WTC11 (cell line): ENCODE measurements at places on chromosomes 4 and X. TPM values are rescaled to one million over a fixed set of nuclear protein-coding genes. Genes with fewer than 3 reads are reported as not detected.

DNA sequence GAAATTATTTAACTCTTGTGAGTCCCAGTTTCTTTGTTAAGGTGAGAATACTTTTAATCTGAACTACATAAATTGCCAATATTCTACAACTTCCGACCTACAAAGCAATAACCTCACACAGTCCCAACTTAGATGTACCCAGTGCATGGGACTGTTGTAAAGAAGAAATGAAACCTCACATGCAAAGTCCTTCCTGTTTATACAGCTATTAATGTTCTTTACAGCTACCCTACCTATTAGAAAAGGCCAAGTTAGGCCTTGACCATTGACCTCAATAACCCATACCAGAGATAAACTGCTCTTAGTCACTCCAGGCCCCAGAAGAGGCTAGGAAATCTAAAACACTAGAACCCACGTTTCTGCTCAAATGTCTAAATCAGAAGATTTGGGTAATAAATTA, 920.1 kb upstream of the TENM3 start:
- H3K27ac ChIP-seq: no peak overlapping the region
- H3K4me3 ChIP-seq: no peak overlapping the region
- H3K4me1 ChIP-seq: peaks cover 7% of the 10 kb centered on the region
- H3K36me3 ChIP-seq: no peaks in the 10 kb centered on the region; the same call in 1 of the 2 replicates

- H3K27ac ChIP-seq: peak overlapping the region; percentile 26
- DNase-seq: peak; percentile 13
- H3K36me3 ChIP-seq: no peaks in the 10 kb centered on the region
- H3K4me1 ChIP-seq: peaks cover 21% of the 10 kb centered on the region
- no peaks in the 10 kb centered on the region for H3K27me3 ChIP-seq
Measured at GRCh38 chrX:37651921-37652452, 33.6 kb upstream of the XK start.

TEC gene
- total RNA-seq: 8.8 to 10.5 TPM (median 9.2 TPM) in 3 replicates

DNA sequence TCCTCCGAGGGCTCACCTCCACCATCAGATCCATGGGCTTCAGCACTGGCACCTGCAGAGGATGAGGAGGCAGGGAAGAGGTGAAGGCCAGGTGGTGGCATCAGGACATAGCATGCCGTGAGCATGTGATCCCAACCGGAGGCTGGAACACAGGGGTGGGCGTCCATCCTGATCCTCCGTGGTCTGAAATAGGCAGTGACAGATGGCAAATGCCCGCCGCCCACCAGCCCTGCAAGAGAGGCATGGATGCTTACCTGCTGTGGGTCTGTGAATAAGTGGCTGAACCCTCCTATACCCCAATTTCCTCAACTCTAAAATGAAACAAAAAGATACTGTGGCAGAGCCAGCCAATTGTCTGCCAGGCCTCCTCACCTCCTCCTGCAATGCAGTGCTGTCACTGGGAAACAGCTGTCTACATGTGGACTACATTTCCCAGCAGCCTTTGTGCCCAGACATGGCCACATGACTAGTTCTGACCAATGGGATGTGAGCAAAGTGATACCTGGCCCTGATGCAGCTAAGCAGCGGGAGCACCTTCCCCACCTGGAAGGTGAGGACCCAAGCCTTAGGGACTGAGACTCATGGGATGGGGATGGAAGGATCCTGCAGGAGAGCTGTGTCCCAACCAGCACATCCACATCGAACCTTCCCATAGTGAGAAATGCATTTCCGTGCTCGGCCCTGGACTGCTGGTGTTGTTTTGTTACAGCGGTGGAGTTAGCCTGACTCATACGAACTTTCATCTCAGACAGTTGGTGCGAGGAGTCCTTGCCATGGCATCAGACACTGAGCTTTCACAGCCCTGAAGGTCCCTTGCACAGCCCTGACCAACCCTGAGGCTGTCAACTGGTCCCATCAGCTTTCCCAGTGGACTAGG, 99.5 kb downstream of the PPP2R2C start:
- DNase-seq: peak; percentile 55
- H3K4me1 ChIP-seq: peaks cover 11% of the 10 kb centered on the region
- H3K27ac ChIP-seq: no peak overlapping the region
- no peaks in the 10 kb centered on the region for H3K36me3 ChIP-seq
- H3K27me3 ChIP-seq: no peaks in the 10 kb centered on the region; the same call in 1 of the 2 replicates
- H3K4me3 ChIP-seq: no peak overlapping the region

DNA sequence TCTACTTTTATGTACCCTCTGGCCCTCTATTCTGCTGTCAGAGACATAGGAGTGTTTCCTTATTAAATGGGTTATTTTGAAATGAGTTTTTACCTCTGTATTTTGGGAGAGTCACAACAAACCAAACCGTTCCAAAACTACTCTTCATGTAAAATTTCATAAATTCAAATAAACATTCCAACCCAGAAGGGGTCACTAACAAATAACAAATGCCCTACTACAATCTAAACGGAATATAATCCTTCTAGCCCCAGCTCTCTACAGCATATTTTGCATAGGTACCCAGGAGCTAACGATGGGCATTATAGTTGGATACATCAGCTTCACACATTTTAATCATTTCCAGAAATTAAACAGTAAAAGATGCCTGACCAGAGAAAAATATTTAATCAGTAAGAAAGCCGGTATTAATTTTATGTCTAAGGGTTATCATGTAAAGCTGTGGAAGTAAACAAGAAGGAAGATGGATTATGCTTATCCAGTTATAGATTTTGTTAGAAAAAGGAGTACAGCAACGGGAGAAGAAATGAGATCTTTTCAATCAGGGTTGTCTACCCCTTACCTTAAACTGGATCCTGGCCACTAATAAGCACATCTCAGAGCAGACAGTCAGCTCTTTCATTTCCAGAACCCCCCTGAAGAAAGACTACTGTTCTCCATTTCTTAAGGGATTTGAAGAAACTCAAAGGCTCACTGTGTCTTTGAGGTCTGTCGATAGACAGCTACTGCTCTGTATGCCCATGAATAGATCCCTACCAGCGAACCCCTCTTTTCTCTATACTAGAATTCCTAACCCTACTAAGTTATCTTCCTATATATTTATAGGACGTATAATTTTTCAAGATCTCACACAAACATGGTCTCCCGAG, 1.2 kb downstream of the UGDH start:
- DNase-seq: no peak
- H3K27me3 ChIP-seq: peaks cover 6% of the 10 kb centered on the region
- H3K27ac ChIP-seq: peak overlapping the region; percentile 96
- H3K4me1 ChIP-seq: peaks cover 22% of the 10 kb centered on the region
- H3K4me3 ChIP-seq: peak overlapping the region; percentile 99

DNA sequence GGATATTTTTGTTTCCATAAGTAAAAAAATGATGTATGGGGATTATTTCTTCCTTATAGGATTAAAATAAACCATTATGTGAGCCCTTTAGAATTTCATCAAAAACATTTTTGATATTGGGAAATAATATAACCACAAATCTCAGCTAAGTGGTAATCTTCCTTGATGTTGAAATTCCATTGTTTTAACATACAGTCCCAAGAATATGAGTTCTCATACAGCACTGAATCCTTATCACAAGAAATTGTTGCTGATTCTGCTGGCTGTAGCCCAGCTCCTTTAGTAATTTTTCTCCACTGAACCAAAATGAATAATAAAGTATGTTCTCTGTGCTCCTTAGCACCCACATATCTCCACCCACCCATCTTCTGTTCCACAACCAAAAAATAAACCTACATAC, 41.9 kb upstream of the FAM47B start:
- H3K27me3 ChIP-seq: no peaks in the 10 kb centered on the region
- no peaks in the 10 kb centered on the region for H3K4me1 ChIP-seq
- no peak overlapping the region for H3K4me3 ChIP-seq
- DNase-seq: no peak
- no peak overlapping the region for H3K27ac ChIP-seq

DNA sequence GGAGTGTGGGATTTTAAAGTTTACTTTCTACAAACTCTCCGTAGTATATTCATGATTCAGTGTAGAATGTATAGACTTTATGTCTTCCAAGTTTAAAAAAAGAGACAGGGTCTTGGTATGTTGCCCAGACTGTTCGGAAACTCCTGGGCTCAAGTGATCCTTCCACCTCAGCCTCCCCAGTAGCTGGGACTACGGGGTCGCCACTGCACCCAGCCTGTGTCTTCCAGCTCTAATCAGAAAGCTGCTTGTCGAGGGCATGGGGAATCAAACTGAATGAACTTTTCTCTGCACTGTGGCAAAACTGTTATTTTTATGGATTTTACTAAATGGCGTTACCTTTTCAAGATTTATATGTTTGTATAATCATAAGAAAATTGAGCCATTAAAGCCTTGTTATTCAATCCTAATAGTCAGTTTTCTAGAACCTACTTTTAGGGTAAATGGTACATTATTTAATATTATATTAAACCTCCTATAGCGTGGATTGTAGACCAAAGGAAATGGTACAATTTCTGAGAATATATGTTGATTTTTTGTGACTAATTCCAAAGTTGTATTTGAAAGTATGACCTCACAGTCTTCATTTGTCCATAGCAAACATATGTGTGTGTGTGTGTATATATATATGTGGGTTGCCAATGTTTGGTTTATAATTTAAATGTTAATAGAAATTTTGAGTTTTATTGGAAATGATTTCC, 1.1 kb downstream of the BLOC1S4 start:
- H3K4me3 ChIP-seq: peak overlapping the region; percentile 75
- no peak for DNase-seq
- H3K27ac ChIP-seq: peak overlapping the region; percentile 53; the same call in 1 of the 2 replicates
- peaks cover 29% of the 10 kb centered on the region for H3K27me3 ChIP-seq
- H3K36me3 ChIP-seq: no peaks in the 10 kb centered on the region

ATXN3L gene
- not detected in 3 replicates for total RNA-seq

TMEM255A gene
- total RNA-seq: 0.41 to 0.69 TPM (median 0.61 TPM) in 3 replicates

GRCh38 chrX:24168807-24169206, 19.3 kb downstream of the ZFX start:
- peak overlapping the region; percentile 44 for H3K4me3 ChIP-seq
- H3K36me3 ChIP-seq: peaks cover 7% of the 10 kb centered on the region; the same call in 1 of the 2 replicates
- no peaks in the 10 kb centered on the region for H3K27me3 ChIP-seq
- peak overlapping the region; percentile 98 for H3K27ac ChIP-seq
- peaks cover 55% of the 10 kb centered on the region for H3K4me1 ChIP-seq

ZNF711 gene
- 12.5 to 14.3 TPM (median 13.4 TPM) in 3 replicates for total RNA-seq

DNA sequence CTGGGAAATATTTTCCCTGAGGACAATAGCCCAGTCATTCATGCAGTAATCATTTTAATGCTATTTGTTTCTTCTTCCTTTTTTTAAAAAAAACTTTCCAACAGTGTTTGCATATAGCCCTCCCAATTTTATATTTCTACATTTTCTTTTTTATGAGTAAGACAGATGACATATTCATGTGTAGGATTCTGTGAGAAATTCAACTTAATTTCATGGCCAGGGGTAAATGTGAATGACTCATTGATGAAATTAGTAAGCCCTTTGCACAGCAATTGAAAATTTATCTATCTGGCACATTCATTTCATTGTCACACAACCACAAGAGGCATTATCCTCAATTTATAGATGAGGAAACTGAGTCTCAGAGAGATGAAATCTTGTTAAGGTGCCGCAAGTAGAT, 13.7 kb upstream of the SMIM20 start:
- DNase-seq: no peak
- H3K4me3 ChIP-seq: no peak overlapping the region
- no peaks in the 10 kb centered on the region for H3K27me3 ChIP-seq
- peaks cover 15% of the 10 kb centered on the region for H3K4me1 ChIP-seq
- H3K36me3 ChIP-seq: no peaks in the 10 kb centered on the region
- H3K27ac ChIP-seq: no peak overlapping the region

STPG2 gene
- 0.17 to 0.39 TPM (median 0.18 TPM) in 3 replicates for total RNA-seq

DNA sequence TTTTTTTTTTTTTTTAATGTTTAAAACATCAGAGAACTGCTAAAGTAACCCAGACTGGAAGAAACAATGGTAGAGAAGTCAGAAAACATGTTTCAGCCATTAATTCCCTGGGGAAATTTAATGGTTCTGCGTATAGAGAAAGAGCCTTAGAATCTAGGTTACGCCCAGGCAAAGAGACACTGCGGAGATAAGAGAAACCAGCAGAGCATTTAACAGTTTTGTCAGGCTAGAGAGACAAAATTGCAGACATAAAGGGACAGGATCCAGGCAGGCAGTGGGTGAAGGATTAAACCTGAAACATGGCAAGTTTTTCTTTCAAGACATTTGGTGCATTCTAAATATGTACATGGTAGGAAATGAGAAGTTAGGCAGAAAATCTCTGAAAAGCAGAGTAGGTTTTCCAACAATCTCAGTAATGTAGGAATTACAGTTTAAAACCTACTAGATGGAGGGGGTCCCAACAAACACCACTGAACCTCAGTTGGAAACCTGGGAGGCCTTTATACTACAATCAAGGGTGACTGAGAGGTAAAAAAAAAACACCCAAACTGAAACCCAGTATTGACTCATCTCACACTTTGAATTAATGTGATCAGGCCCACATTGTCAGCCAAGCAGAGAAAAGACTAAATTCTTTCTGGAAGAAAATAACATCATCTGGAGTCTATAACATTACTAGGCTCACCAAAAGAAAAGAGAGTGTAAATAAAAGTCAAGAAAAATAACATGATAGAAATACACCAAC, 254.2 kb upstream of the NWD2 start:
- peaks cover 10% of the 10 kb centered on the region for H3K4me1 ChIP-seq
- H3K4me3 ChIP-seq: no peak overlapping the region
- 0 out of 2 replicates have a peak overlapping the region, but pooled peaks have one; percentile 43 for H3K27ac ChIP-seq

DNA sequence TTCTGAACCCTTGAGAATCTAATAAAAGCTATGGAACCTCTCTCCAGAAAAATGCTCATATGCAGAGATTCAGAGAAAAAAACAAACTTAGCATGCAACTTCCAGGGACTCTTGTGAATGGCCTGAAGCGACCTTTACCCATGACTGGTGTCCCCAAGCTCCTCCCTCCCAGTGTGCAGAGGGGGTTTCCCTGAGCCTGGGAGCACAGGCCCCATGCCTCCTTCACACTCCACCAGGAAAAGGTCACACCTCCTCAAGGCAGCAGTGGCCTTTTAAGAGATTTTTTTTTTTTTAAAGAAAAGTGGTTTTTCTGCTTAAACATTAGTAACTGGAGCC, 13.3 kb upstream of the UBA6 start:
- H3K4me3 ChIP-seq: no peak overlapping the region
- no peaks in the 10 kb centered on the region for H3K27me3 ChIP-seq
- no peak overlapping the region for H3K27ac ChIP-seq
- no peak for DNase-seq

DNA sequence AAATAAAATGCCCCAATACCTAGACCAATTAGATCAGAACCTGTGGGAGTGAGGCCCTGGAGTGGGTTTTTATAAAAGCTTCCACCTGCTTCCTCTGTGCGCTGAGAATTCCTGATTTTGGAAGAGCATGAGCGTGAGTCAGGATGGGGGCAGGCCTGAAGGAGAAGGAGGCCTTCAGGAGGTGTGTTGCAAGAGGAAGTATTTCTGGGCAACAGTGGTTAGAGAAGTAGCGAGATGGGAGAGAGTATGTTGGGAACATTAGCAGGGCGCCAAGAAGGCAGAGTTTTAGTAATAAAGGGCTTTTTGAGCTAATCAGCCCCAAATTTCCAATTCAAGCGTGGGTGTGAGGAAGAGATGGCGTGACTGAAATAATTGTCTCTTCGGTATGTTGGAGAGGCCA, 349.8 kb downstream of the UNC5C start:
- no peak for DNase-seq
- no peaks in the 10 kb centered on the region for H3K36me3 ChIP-seq
- no peak overlapping the region for H3K27ac ChIP-seq
- H3K4me3 ChIP-seq: no peak overlapping the region
- H3K27me3 ChIP-seq: no peaks in the 10 kb centered on the region

- H3K27me3 ChIP-seq: no peaks in the 10 kb centered on the region
- no peaks in the 10 kb centered on the region for H3K36me3 ChIP-seq
- no peak for DNase-seq
- no peak overlapping the region for H3K27ac ChIP-seq
- no peak overlapping the region for H3K4me3 ChIP-seq
Measured at GRCh38 chr4:78768452-78769180, 7.5 kb upstream of the BMP2K start.

CXCR3 gene
- 0.11 TPM in 1 of 3 replicates, not detected in the others for total RNA-seq

- no peak overlapping the region for H3K4me3 ChIP-seq
- no peak for DNase-seq
- no peaks in the 10 kb centered on the region for H3K36me3 ChIP-seq
- no peak overlapping the region for H3K27ac ChIP-seq
- no peaks in the 10 kb centered on the region; the same call in 1 of the 2 replicates for H3K27me3 ChIP-seq
Measured at GRCh38 chrX:132501606-132502005, 12.8 kb upstream of the MBNL3 start.
